ENCODE measurements at places on chromosomes 12 and 14.

DNA sequence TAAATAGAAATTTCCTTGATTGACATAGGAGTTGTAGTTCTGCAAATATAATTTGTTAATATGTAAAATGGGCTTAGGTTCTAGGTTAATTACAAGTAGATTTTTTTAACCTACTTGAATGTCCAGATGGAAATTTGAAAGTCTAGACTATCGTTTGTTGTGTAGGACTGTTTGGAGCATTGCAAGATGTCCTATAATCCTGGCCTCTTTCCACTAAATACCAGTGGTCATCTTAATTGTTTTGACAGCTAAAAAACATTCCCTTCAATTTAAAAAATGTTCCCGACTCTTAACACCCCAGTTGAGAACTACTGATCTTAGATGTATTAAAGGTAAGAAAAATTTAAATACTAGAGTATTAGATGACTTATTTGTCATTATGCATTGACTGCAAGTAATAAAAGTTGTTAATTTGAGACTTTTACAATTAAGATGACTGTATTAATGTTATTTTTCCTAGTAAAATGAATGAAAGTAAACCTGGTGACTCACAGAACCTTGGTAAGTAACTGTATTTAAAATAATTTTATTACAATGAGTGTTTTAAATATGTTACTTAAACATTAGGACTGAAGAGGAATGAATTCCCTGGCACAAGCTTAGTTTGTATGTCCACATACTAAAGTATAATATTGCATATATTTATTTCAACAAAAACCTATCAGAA is 21.8 kb downstream of the G2E3 start:
- DNase-seq: no peak

DNA sequence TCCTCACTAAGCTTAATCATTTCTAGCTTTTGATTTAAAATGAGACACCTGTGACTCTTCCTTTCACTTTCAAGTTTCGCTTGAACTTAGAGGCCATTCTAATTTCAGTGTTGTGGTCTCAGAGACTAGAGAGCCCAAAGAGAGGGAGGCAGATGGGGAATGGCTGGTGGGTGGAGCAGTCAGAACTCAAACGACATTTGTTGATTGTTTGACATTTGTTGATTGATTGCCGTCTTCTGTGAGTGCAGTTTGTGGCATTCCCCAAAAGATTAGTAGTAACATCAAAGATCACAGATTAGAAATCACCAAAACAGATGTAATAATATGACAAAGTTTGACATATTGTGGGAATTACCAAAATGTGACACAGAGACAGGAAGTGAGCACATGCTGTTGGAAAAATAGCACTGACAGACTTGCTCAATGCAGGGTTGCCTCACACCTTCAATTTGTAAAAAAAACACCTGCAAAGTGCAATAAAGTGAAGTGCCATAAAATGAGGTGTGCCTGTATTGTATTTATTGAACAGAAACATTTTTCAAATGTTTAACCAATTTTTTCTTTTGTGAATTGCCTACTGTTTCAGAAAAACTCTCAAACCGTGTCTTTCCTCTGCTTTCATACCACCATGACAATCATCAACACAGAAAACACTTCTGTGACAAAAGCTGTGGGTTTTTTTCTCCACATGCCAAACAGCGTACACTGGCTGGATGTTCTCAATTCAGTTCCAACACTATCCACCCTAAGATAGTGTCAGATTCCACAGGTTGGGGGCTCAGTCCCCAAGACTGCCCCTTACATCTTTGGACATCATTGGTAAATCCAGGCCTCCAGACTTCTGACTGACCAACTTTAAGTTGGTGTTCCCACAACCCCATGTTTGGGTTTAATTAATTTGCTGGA is 376.3 kb upstream of the RGS6 start:
- peak; percentile 66 for DNase-seq

GRCh38 chr14:37598747-37599506 is 3.5 kb downstream of the TTC6 start:
- no peak for DNase-seq

- DNase-seq: no peak
These were observed 75.0 kb upstream of the DYRK2 start for GRCh38 chr12:67573566-67573965.

GRCh38 chr12:29224572-29224971 is 75.5 kb downstream of the FAR2 start:
- DNase-seq: no peak

DNA sequence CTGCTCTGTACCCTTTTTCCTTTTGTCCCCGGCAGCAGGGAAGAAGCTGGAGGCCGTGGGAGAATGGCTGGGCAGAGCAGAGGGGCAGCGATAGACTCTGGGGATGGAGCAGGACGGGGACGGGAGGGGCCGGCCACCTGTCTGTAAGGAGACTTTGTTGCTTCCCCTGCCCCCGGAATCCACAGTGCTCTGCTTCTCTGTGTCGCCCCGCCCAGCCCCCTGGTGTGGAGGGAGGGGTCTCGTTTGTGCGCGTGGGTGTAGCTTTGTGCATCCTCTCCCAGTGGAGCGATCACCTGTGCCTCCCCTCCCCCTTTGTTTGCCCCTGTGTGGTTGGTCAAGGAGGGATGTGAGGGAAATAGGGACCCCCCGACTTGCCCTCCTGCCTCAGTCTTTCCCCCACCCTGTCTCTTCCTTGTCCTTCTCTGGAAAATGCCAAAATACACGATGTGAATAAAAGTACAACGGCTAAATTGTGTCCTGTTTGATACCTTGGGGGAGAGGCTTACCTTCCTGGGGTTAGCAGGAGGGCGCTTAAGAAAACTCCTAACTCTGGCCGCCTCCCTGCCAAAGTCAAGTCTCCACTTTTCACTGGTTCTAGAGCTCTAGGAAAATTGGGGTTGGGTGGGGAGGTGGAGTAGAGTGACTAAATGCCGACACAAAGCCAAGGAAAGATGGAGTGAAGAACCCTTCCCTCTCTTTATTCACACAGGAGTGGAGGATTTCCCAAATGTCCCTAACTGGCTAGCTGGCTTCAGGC is 990 bp upstream of the TPI1 start:
- no peak for DNase-seq

DNA sequence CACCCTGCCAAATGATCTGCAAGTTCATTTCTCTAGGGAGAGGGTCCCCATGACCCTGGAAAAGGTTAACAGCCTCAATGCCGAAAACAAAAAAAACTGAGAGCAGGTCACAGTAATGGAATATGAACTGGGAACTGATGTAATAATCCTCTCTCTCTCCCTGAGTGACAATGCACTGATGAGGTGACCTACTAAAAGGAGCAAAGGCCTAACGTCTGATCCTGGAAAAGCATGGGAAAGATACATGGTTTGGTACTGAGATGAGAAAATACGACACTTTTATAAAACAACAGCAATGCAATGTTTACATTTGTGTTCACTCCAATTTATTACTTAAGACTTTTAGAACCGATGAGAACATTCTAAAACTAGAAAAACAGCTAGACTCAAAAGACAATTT is 27.7 kb downstream of the SETD3 start:
- DNase-seq: no peak

DNA sequence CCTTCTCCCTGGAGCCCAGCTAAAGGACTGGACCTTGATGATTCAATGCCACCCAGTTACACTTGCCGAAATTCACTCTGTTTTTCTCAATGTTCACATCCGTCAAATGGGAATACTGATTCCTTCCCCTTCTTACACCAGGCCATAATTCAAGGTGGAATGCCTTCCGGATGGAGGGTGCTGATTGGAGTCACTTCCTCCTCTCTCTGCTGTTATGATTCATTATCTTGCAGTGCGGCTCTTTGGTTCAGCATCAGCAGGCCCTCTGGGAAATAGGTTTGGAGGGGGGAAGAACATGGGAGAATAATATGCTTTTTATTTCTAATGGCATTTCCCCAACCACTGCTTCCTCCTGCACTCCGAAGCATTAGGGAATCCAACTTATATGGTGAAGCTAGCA is 390.6 kb upstream of the TBX3 start:
- DNase-seq: no peak

DNA sequence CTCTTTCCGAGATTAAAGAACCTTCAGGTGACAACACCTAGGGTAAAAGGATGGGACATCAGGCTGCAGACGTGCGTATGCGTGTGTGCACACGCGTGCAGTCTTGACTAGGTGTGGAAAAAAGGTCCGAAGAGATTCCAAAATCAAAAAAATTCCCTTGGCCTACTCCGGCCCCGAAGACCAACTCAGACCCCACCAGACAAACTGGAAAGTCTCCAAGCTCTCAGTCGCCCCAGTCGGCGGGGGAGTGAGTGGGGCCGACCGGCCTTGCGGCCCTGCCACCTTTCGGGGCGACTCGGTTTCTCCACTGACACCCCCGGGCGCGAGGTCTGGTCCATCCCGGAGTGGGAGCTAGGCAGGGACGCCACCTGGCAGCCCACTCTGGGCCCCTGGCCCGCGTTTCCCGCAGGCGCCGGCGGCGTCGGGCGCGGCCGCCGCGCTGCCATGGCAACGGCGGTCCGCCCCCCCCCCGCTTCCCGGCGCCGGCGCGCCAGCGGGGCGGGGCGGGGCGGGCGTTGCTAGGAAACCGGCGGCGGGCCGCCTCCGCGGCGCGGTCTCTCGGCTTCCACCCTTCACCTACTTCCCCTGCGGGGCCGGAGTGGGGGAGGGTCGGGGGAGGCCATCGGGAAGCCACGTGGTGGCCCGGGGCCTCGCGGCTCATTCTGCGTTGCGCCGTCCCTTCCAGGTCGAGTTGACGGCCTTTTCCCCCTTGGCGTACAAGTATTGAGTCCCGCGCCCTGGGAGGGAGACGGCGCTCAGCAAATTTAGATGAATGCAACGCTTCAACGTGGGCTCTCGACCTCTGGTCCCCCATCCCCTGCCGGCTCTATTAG is 253.1 kb downstream of the EFCAB11 start:
- peak; percentile 73 for DNase-seq

GRCh38 chr12:109153821-109154441 is 37.5 kb downstream of the ACACB start:
- DNase-seq: no peak

- no peak for DNase-seq
These were observed 2.8 kb downstream of the SERPINA1 start for GRCh38 chr14:94385553-94386057.

DNA sequence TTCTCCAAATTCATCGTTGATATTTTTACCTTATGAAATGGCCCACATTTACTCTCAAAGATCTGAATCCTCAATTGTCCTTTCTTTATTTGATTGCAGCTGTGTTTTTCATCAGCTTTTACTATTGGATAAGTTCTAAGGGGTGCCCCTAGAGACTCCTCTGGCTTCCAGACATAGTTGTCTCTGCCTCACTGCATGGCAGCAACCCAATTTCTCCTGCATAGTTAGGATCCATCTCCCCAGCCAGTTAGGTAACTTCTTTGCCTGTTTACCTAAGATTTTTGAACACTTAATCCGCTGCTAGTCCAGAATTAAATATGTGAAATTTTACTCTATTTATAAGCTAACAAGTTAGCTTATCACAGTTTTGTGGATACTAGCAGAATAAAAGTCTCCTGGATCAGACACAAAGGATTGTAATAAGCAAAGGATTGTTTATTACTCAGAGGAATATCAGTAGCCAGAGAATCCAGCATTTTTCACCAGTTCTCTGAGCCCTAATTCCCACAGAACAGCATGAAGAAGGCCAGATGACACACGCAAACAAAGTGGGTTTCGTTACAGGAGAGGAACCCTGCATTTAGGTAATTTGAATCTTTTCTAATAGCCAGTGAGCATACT is 101.1 kb downstream of the BBS10 start:
- DNase-seq: no peak

GRCh38 chr12:116053479-116054200 is 223.9 kb downstream of the MED13L start:
- no peak for DNase-seq

DNA sequence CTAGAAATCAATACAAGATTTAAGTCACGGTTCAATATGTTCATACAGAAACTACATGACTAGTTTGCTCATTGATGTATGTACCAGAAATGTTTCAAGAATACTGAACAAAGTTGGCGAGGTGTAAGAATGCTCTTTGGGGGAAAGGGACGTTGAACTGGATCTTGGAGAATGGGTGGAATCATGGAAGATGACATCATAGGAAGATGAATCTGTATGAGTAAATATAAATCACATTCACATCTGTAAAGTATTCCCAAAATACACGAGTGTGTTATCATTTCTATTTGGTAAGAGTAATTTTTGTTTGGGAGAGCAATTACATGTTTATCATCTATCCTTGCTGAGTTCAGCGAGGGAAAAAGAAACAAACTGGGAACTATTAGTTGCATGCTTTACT is 162.2 kb upstream of the TMTC1 start:
- DNase-seq: no peak

GRCh38 chr12:131682510-131682895 is 28.4 kb upstream of the SFSWAP start:
- DNase-seq: no peak

GRCh38 chr14:84225268-84225667 is 1304.7 kb upstream of the FLRT2 start:
- no peak for DNase-seq

GRCh38 chr12:57384478-57384877 is 46.4 kb downstream of the R3HDM2 start:
- no peak for DNase-seq

GRCh38 chr12:116598311-116599284 is 39.4 kb downstream of the MAP1LC3B2 start:
- no peak for DNase-seq

- no peak for DNase-seq
These were observed 35.8 kb upstream of the PRIMA1 start for GRCh38 chr14:93824076-93824475.

DNA sequence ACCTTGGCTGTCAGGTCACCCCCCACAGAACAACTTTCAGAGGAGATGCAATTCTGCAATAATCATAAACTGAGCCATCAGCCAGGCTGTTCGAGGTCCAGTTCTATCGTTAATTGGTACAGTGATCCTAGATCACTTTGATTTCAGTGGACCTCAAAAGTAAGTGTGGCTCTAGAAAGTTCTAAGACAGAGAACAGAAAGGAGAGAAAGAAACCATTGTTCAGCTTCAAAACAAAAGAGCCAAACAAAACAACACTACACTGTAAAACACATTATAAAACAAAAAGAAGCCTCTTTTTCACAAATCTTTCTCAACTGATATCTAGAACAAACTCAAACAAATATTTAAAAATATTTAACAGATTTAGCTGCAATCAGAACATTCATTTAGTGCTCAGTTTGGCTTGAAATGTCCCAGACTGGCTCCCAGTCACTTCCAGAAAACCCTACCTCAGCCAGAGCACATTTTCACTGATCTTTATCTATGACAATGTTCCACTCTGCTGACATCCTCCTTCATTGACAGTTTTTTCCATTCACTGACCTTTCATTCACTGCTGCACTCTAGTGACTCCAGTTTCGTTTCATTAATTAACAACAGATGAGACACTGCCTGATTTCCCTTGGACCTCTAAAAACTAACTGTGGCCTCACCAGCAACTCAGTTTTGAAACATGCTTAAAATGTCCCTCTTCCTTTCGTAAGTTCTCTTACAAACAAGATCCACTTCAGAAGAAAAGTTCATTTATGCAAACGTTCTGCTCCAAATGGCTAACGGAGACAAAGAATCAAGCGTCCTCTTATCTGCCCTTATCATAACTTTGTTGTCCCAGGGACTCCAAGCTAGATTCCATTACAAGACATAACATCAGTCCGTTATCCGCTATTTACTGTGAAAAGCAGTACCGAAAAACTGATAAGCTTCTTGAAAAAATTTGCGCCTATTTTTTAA is 56.8 kb downstream of the DUSP16 start:
- peak; percentile 28 for DNase-seq
